ENCODE measurements at places on chromosomes 2 and 18.

GRCh38 chr2:131577812-131578211 is 50.1 kb downstream of the CCDC74A start:
- no peak for DNase-seq

GRCh38 chr18:36203360-36203895 is 16.1 kb downstream of the MOCOS start:
- no peak for DNase-seq

DNA sequence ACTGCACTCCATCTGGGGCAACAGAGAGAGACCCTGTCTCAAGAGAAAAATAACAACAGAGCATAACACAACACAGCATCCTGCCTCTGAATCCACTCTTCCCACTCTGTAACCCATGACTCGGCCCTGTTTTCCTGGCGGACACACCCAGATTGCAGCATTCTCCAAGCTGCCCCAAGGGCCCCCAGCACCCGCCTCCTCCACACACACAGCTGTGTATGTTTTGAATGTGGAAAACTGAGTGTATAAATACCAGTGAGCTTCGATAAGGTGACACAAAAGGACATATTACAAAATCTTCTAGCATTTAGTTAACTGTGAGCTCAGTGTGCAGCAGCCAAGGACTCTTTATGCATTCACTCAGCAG is 13.0 kb downstream of the IMPA2 start:
- no peak for DNase-seq

DNA sequence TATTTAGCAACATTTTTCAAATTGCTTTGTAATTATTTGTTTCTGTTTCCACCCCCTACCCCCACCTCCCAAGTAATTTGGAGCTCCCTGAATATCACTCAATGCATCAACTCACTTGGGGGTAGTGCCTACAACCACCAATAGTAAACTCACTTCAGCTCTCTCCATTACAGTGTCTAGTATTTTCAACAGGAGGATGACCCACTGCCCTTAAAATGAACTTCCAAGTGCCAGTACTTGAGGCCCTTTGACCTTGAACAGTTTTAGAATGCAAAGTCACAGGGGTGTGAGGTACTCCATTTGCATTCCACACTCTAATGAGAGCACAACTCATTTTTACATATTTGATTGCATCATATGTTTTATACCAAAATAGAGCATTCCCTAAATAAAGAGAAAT is 523.0 kb downstream of the ERBB4 start:
- no peak for DNase-seq

- DNase-seq = no peak
Observed at GRCh38 chr2:218856167-218856895, 3.3 kb upstream of the WNT6 start.

DNA sequence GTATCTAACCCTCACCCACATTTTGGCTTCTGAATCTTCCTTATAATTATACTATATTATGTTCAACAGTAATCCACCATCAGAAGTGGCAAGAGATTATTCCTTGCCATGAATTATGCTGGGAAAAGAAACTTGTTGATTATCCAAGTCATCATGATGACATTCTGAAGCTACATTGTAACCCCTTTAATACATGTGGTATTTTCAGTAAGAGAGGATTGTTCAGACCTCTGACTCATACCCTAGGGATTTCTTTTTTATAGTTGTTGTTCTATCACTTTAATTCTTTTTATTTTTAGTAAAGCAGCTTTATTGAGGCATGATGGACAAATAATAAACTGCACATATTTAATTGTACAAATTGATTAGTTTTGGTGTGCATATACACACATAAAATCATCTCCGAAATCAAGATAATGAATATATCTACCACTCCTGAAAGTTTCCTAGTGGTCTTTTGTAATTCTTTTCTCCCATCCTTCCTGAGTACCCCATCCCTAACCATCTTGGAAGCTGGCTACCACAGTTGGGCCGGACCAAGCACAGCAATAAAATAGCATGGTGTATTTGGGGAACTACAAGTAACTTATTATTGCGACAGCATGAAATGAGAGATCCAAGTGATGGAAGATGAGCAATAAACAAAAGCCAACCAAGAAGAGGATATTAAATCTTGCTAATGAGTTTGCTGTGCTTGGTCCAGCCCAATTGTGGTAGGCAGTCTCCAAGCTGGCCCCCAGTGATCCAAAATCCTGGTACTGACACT is 159.9 kb downstream of the BARD1 start:
- DNase-seq = no peak

- no peak for DNase-seq
Observed at GRCh38 chr18:2997429-2997828, 15.5 kb downstream of the LPIN2 start.

GRCh38 chr2:9140645-9141044 is 66.0 kb upstream of the ASAP2 start:
- DNase-seq = no peak

GRCh38 chr2:98747888-98748287 is 17.0 kb upstream of the MGAT4A start:
- no peak for DNase-seq

DNA sequence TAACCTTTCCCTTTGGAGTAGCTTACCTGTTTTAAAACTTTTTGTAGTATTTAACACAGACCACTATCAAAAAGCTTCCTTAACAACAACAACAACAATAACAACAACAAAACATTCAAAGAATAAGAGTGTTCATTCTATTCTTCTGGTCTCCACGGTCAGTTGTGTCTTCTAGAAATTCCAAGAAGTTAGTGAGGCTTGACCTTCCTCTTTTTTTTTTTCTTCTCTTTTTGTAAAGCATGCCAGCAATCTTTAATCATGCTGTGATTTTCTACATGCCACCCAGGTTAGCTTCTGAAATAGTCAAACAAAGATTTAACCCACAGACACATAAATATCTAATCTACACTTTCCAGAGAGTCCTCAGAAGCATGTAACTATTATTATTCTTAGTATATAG is 28.4 kb upstream of the KLHL14 start:
- no peak for DNase-seq

DNA sequence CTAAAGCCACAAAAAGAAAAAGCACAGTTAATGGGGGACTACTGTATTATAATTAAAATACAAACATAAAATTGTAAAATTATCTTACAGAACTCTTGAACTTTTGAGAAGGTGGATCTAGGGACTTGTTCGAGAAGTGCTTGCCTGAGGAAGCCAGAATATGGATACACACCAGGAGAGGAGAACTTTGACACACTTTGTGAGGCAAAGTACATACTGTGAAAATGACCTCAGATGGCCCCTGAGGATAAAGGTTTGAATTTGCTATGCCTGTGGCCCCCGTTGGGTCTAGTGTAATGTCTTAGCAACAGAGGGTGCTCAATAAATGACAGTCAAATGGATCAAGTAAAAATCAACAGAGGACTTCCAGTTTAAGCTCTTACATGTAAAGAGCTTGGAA is 148.2 kb upstream of the CYP1B1 start:
- DNase-seq = no peak

- DNase-seq = no peak
Observed at GRCh38 chr2:181112916-181113315, 132.5 kb downstream of the UBE2E3 start.

GRCh38 chr18:56541340-56541739 is 97.1 kb downstream of the TXNL1 start:
- no peak for DNase-seq

DNA sequence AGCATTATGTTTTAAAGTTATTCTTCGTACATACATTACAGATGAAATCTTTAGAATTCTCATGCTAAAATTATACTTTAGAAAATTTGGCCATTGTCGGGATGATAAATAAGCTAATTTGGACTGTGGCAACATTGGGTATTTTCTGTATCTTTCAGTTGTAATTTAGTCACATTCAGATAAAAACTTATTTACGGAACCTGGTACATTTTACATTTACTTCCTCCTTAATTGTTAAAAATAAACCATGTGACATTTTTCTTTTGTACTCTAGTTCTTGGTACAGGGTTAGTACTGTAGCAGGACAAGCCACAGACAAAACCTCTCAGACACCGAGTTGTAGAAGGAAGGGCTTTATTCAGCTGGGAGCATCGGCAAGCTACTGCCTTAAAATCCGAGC is 4.2 kb downstream of the CNDP2 start:
- DNase-seq = no peak

DNA sequence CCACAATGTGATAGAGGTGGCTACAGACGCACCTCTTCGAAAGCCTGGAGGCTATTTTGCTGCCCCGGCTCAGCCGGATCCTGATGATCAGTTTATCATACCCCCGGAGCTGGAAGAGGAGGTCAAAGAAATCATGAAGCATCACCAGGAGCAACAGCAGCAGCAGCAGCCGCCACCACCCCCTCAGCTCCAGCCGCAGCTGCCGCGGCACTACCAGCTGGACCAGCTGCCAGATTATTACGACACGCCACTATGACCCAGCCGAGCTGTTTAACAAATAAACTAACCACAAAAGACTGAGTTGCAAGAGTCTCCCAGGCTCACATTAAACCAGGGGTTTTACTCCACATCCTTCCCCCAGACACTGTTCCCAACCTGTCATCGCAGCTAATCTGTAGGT is 263.8 kb downstream of the PHLPP1 start:
- DNase-seq = peak; percentile 69

GRCh38 chr2:105577762-105578161 is 166.9 kb upstream of the NCK2 start:
- DNase-seq = no peak

DNA sequence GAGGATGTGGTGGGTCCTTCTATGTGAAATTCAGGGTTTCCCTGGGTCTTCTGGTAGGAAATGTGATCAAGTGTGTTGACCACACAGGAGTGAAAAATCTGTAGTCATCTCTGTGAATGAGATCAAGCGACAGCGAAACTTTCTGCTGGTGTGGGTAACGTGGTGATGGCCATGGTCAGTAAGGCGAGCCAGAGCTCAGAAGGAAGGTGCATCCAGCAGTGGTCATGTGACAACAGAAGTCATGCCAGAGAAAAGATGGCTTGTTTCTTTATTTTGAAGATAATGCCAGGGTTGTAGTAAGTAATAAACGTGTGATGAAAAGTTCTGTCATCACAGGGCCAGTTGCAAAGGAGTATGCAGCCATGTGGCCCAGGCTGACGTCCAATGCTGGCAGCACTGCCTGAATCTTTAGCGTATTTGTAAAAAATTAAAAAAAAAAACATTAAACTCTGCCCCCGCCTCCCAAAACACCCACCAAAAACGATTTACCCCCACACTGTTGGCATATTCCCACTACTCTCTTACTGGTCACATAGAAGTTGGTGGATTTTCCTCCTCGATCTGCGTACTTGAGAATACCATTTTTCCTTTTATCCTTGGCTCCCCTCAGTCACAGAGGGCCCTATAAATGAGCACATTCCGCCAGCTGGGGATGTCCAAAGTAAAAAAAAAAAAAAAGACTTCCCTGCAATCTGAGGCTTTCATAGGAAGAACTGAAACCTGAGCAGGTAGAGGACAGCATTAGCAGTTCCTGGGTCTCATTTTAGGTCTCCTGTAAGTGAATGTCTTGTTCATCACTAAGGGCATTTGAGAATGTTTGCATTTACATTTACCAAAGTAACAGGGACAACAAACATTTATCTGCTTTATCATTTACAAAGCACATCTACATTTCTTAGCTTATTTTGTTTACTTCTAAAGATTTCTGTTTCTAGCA is 70.6 kb downstream of the SLC4A3 start:
- DNase-seq = no peak

DNA sequence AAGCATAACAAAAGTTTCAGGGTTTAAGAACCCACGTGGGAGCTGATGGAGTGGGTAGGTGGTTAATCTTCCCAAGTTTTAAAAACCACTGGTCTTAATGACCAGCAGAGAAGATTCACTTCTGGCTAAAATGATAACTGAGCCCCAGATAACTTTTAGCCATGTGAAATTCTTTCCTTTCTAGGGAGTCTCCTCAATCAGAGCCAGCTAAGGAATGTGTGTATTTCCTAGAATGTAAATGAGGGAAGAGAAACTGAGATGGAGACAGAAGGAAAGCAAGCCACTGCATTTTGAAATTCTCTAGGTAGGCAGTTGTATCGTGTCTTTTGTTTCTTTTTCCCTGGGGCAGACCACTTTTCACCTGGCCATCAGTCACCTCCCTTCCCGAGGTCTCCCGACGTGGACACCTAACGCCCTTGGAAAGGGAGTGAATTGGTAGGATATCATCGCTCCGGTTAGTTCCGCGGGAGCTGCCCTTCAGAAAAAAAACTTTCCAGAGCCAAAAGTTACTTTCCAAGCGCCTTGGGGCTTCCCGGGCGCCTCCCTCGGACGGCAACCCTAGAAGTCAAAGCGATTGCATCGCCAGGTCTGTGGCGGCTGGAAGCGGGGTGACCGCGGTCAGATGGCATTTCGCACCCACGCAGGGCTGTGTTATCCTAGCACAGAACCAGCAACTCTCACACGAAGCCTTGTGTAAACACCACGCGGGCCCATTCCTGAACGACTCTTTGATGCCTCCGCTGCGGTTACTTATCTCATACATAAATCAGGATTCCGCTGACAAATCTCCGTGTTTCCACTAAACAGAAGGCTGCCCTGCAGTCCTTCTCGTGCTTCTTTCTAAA is 1.3 kb downstream of the COLEC12 start:
- DNase-seq = no peak

DNA sequence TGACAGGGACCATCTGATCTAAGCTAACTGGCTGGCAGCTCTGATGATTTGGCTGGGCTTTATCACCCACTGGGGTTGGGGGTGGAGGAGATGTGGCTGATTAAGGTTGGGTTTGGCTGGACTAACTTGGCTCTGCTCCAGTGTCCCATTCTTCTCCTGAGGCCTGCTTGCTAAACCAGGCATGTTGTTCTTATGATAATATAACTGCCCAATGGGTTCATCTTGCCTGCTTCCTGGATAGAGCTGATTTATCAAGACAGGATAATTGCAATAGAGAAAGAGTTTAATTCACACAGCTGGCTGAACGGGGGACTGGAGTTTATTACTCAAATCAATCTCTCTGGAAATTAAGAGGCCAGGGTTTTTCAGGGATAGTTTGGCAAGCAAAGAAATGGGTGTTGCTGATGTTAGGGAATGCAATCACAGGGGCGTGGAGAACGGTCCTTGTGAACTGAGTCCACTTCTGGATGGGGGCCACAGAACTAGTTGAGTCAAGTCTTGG is 150.4 kb downstream of the PTH2R start:
- peak; percentile 47 for DNase-seq

DNA sequence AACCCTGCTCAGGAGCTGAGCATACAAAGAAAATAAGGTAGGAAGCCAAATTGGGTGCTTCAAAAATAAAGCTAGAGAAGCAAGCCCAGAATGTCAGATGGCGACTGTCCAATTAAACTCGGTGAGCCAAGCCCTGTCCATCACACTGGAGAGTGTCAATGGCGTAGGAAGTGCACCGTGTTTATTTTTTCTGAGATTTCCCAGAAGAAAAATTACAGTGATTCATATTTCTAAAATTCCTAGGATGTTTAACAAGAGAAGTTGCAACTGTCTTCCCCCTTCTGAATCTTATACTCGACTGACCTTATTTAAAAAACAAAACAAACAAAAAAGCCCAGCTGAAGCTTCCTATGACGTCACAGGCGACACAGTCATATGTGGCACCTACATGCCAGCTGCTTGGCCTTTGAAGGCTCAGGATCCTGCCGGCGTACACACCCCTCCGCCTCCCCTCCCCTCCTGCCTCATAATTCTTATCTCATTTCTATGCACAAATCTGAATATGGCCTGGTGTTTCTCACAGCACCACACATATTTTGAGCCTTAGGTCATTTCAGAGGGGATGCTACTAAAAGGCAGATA is 60.8 kb downstream of the MBP start:
- DNase-seq = peak; percentile 33
